ENCODE measurements at places on chromosomes 3 and 15.

- DNase-seq, result no peak
Observed at GRCh38 chr3:113773381-113773780, 26.5 kb downstream of the ATP6V1A start.

DNA sequence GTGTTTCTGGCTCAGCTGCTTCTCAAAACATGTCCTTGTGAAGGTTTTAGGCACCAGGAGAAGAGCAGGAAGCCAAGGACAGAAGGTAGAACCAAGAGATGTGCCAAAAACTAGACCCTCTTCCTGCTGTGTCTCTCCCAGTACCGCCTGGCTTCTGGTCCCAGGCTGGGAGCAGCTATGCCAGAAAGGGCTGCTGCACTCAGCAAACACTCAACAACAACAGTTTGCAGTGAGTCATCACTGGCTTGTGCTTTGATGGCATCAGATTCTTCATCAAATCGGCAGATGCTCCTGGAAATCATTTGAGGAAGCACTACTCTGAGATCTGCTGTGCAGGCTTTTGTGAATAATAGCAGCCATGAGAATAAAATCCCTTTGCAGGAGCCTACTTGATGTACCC lies 63.2 kb downstream of the DGKG start:
- no peak for DNase-seq

DNA sequence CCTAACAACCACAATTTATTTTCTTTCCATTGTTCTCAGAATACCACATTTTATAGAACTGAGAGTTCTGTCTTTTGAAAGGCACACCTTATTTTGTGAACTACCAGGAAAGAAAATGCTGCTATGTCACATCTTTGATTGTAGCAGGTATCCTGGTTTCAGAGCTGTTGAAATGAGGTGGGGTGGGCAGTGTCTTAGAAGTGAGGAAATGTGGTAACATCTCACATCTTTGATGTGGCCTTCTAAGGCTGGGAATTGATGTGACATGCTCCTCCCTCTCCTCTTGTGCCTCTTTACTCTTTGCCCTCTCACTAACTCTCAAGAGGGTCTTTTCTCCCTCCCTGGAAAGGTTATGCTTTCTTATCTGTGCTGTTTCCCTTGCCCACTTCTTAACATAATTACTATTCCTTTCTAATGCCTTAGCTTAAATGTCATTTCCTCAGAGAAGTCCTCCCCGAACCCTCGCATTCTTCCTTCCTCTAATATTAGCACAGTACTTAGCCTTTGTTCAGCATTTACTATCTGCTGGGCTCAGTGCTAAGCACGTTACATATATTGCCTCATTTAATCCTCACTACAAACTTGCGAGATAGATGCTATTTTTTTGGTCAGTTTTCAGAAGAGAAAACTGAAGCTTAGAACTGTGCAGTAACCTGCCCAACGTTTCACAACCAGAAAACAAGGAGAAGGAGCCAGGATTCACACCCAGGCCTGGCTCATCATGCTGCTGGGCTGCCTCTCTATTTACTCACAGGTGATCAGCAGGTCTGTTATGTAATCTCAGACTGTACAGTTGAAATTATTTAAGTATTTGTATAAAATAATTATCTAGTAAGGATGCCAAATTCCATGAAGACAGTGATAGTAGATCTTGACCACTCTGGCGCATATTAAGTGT lies 24.0 kb upstream of the SPTSSB start:
- no peak for DNase-seq

- DNase-seq, result no peak
Observed at GRCh38 chr15:49314716-49315115, 108.3 kb upstream of the FGF7 start.

All from coronary artery (tissue), 2 donors.